Stimulated activated CD8-positive, alpha-beta memory T cell treated with anti-CD3 and anti-CD28 coated beads, Interleukin-15, amount 100 ng/mL, for 1 hour (primary cell): ENCODE measurements at places on chromosomes 2 and 18.

GRCh38 chr2:71605781-71606241 lies 152.4 kb downstream of the DYSF start:
- DNase-seq: no peak

GRCh38 chr18:68783506-68783905 lies 14.4 kb upstream of the CCDC102B start:
- DNase-seq: no peak

DNA sequence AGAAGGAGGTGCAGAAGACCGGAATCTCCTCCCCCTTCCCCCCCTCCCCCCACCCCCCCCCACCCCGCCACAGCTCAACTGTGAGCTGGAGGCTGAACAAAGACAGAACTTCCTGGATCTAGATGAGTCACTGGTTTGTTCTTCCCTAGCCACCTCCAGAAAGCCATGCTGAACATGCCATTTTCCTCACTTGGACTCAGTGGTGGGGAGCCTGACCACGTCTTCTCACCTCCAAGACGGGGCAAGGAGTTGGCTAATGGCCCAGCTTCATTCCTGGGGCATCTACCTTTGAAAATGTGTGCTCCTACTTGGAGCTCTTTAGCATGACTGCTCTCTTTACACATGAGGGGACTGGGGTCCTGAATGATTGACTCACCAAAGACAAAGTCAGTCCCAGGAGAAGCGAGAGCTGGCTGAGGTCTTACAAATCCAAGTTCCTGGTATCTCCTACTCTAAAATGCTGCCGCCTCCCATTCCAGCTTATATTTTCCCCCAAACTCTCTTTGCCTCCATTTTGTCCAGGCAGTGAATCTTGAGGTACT lies 22.6 kb upstream of the FZD5 start:
- no peak for DNase-seq

DNA sequence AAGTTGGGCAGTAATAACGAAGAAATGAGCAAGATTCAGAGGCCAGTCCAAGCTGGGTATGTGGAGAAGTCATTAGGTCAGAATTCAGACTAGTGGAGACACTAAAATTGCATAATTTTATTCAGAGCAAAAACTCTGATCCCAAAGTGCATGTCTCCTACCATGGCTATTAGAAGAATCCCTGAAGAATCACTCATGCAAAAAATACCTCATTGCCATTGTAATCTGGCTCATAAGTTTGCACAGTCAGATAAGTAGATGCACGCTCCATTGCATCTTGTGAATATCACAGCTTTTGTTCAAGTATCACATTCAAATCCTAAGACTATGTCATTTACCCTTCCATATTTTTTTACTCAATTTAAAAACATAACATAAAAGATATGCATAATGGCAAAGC lies 692.2 kb upstream of the KLHL29 start:
- DNase-seq: no peak

DNA sequence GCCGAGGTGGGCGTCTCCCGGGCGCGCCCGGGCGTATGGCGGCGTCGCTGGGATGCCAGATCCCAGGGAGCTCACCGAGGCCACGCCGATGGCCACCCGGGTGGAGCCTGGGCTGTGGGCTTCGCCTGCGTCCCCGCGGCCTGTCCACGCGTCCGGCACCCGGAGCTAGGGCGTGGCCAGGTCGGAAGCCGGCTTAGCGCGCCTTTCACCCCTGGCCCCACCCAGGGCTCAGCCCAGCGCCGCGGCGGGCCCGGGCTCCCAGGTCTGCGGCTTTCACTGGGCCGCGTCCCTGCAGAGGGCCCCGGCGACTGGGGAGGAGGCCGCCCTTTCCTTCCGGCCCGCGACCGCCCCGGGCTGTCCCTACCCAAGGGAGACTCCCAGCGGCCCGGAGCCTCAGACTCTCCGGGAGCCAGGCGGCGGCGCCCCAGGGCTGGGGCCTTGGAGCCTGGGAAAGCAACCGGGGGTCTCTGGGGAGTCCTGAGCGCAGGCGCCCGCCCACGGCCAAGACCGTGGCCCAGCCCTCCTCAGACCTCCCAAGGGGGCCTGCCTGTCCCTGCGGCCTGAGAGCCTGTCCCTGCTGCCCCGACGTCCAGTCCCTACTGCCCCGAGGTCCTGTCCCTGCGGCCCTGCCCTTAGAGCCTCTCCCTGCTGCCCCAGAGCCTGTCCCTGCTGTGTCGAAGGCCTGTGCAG lies 36.3 kb upstream of the ITM2C start:
- DNase-seq: no peak

- no peak for DNase-seq
These were observed 2.2 kb downstream of the CDKL4 start for GRCh38 chr2:39241588-39241987.
